M059J (cell line): ENCODE measurements at places on chromosomes 5 and 9. TPM values are rescaled to one million over a fixed set of nuclear protein-coding genes. Genes with fewer than 3 reads are reported as not detected.

The EQTN gene
- total RNA-seq = not detected in 2 replicates

The INSL4 gene
- total RNA-seq = not detected in 2 replicates

The HAVCR1 gene
- not detected in 2 replicates for total RNA-seq

The MARVELD2 gene
- 4.1 and 5.7 TPM in 2 replicates for total RNA-seq

The AFAP1L1 gene
- 6.5 and 9.1 TPM in 2 replicates for total RNA-seq

The TMEM232 gene
- total RNA-seq = 0.15 and 0.22 TPM in 2 replicates

The LCP2 gene
- 0.69 TPM in 1 of 2 replicates, not detected in the other for total RNA-seq

The UIMC1 gene
- total RNA-seq = 20.8 and 27.8 TPM in 2 replicates

The ZNF169 gene
- 1.4 and 1.6 TPM in 2 replicates for total RNA-seq
